ENCODE measurements at places on chromosomes 2 and 18.

DNA sequence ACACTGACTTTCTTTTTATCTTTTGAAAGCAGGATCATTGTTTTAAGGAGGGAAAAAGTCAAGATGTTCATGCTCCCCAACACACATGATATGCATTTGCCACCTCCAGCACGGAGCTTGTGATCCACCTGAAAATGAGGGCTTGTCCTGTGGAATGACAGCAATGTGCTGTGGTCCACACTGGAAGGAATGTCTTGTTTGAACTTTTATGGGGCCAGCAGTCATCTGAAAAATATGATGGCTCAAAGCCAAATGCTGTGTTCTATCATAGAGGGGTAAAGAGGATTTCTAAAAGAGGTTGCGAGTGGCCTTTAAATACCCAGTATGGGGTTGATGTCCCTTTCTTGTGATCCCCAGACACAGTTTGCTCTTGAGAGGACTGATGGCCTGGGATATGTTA, 226.5 kb upstream of the SPRED2 start:
- DNase-seq, result peak; percentile 35

DNA sequence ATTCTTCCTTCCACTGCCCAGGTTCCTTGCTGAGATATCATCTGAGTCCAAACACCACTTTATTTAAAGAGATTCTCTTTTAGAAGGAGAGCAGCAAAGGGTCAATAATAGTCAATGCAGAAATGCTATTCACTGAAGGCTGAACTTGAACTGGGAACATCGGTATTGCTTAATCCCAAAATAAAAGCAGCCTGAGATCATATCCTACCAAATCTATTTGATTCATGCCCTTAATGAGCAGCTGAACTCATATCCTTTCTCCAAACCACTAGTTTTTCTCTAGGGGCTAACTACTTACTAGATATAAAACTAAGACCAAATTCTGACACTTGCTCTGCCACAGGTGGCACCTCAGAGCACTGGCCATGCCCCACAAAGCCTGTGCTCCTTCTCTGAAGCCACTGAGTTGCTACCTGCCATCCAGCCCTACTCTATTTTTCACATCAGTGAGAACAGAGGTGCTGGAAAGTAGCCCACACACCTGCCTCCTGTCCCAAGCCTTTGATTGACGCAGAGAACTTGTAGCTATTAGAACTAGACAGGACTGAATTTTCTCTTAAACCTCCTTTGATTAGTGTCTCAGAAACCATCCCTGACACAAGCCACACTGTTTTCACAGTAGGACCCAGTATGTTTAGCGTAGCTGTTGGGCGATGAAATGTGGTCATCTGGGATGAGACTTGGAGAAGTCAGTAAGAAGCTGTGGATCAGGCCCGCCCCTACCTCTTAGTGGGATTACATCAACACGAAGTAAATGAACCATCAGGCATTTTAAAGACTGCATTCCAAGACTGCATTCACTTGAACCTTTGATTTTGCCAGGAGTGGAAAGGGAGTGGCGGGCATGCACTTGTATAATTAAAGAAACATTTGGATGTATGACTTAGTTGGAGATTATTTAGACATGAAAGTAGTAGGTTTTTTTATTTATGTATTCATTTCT, 124.3 kb downstream of the RBMS1 start:
- peak; percentile 67 for DNase-seq

- DNase-seq, result no peak
Measured at GRCh38 chr2:50854381-50854780, 177.6 kb downstream of the NRXN1 start.

DNA sequence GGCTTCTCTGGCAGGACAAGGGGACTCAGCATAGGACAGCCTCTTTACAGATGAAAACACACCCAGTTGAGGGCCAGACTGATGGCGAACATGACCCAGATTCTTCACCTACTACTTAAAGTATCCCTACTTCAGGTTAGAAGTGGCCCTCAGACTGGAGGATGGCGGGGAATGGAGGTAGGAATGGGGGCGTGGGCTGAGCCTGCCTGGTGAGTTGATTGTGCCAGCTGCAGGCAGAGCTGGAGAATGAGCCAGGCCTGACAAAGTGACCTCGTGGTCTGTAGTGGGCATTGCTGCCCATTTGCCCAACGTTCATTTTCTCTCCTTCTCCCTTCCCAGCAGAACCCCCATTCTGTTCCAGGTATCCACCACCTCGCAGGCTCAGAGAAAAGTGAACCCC, 186.1 kb downstream of the KLHL29 start:
- DNase-seq, result no peak

DNA sequence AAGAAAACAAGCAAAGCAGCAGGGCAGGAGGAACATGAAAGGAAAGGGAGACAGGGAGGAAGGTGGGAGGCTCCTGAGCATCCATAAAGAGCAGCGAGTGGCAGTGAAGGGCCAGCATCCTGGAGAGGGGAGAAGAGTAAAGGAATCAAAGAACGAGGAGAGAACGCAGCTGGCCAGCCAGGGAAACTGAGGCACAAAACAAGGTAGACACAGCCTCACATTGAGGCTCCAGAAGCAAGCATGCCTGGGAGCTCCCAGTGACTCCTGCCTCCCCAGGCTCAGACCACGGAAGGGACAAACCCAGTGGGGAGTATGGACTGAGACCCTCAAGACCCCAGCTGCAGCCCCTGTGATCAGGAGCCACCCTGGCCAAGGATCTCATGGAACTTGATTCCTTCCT, 14.0 kb upstream of the TNS1 start:
- DNase-seq, result no peak

- peak; percentile 4 for DNase-seq
Measured at GRCh38 chr2:149258531-149258930, 71.9 kb upstream of the LYPD6 start.
